Stimulated activated CD4-positive, alpha-beta T cell treated with anti-CD3 and anti-CD28 coated beads, Interleukin-4, amount 100 ng/mL, for 24 hours (primary cell): ENCODE measurements at places on chromosomes 11 and 22.

- DNase-seq: peak; percentile 4
Observed at GRCh38 chr11:22703040-22703439, 36.6 kb downstream of the GAS2 start.

GRCh38 chr11:67675058-67675747 lies 780 bp upstream of the ALDH3B2 start:
- no peak for DNase-seq

DNA sequence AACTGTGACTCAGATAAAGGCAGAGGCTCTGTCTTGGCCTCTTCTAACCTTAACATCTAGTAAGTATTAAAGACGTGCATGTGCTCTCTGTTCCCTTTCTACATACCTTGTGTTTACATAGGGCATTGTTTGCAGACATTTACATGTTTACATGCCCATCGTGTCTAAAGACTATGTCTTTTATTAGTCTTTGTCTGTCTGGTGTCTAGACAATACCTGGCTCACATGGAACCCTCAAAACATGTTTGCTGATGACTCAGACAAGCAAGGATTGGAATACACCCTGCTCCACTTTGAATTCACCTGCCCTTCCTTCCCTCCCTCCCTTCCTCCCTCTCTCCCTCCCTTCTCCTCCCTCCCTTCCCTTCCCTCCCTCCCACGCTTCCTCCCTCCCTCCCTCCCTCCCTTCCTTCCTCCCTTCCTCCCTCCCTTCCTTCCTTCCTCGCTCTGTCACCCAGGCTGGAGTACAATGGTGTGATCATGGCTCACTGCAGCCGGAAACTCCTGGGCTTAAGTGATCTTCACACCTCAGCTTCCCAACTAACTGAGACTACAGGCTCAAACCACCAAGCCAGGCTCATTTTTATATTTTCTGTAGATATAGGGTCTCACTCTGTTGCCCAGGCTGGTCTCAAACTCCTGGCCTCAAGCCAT lies 23.7 kb upstream of the SORL1-AS1 start:
- DNase-seq: no peak

DNA sequence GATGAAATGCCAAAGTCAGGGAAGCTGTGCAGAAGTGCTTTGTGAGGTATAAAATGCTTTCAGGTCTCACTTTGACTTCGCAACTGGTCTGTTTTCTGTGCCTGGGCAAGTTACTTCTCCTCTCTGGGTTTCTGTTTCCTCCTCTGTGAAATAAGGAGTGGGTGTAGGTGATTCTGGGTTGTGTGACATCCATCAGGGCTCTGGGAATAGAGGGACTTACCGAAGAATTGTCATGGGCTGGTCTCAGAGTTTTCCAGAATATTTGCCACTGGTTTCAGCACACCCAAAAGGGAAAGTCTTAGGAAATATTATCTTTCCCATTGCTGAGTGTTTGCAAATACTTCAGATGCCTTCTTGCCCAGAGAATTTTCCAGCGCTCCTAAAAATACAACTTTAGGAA lies 118.4 kb downstream of the KIAA1671 start:
- no peak for DNase-seq

- no peak for DNase-seq
Observed at GRCh38 chr11:122165607-122166371, 49.8 kb upstream of the BLID start.

GRCh38 chr11:112288021-112288420 lies 27.4 kb upstream of the PLET1 start:
- DNase-seq: no peak
